ENCODE measurements at places on chromosomes 6 and 20.
A peak's percentile ranks its signal among the peaks of the same experiment; 100 is the strongest.

- DNase-seq: no peak
Measured at GRCh38 chr6:46921059-46921458, 679 bp downstream of the ADGRF5 start.

GRCh38 chr6:41578217-41579087 is 32.3 kb downstream of the FOXP4 start:
- peak; percentile 57 for DNase-seq

- DNase-seq: no peak
Measured at GRCh38 chr6:26367114-26367513, 2.1 kb downstream of the BTN3A2 start.

- peak; percentile 42 for DNase-seq
Measured at GRCh38 chr20:5297280-5298004, 19.3 kb downstream of the PROKR2 start.

- no peak for DNase-seq
Measured at GRCh38 chr6:165762876-165763275, 99.8 kb upstream of the PDE10A start.

DNA sequence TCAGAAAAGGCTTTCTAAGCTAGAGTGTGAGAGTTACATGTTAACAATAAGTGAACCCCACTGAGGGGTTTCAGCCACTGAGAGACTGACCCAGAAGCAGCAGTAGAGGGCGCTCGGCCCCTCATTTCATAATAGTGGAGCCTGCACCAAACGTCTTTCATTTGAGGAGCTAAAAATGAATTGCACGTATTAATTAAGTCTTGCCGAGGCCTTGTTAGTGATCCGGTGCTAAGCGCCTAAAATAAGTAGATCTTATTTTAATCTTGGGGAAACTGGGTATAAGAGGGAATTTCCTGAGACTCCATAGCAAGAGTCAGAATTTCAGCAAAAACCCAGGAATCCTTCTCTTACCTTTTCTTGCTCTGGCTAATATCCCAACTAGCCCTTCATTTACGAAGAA is 209.7 kb downstream of the FARS2 start:
- DNase-seq: peak; percentile 37

GRCh38 chr6:30568245-30568644 is 3.0 kb upstream of the ABCF1 start:
- no peak for DNase-seq

GRCh38 chr6:10465629-10466499 is 51.0 kb upstream of the TFAP2A start:
- DNase-seq: no peak

DNA sequence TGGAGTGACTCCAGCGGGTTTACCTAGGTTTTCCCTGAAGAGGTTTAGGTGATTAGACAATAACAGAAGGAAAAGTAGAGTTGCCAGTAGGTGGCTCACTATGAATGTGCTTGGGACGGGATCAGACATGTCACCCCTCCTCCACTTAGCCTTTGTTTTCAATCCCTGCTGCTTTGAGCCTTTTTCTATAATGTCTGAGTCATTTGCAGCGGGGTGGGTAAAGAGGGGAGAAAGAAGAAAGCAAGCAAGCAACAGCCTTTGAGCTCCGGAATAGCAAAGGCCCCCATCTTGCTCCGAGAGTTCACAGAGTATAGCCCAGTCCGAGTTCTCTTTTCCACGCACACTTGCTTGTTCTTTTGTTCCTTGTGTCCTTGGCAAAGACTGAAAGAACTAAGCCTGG is 129.1 kb downstream of the PACRG start:
- peak; percentile 21 for DNase-seq

DNA sequence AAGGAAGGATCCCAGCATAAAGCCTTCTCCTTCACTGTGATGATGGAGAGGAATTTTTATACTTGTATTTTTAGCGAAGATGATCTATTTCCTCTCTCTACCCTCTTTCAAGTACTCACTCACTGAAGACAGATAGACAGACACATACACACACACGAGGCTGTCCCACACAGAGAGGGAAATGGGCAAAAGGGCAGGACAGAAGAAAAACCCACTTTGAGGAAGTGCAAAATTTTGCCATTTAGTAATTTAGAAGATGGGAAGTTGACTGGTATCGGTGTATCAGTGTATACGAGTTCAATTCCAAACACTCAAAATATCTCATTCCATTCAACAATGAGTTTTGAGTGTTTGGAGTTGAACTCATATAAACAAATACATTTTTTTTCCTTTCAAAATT is 30.9 kb downstream of the HEBP2 start:
- DNase-seq: no peak

- DNase-seq: no peak
Measured at GRCh38 chr6:56899311-56899710, 55.6 kb upstream of the BEND6 start.

GRCh38 chr6:167932468-167933276 is 64.8 kb upstream of the KIF25 start:
- peak; percentile 89 for DNase-seq

GRCh38 chr6:33578588-33579011 is 1.5 kb downstream of the BAK1 start:
- peak; percentile 47 for DNase-seq

DNA sequence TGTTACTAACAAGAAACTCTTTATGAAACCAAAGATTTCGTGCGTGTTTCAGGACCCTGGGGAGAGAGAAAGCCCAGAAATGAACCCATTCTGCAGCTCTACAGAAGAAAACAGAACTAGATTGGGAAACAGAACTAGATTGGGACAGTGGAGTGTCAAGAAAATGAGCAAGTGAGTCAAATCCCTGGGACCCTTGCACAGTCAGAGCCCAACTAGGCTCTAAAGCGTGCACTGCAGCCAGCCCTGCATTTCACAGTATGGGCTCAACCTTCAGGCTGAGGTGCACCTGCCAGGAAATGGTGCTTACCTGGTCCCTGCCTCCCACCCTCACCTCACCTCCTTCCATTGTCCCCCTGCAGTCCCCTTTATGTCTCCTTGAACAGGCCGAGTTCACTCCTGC is 39.7 kb downstream of the BFSP1 start:
- no peak for DNase-seq

GRCh38 chr20:59414936-59415623 is 114.7 kb downstream of the EDN3 start:
- no peak for DNase-seq

DNA sequence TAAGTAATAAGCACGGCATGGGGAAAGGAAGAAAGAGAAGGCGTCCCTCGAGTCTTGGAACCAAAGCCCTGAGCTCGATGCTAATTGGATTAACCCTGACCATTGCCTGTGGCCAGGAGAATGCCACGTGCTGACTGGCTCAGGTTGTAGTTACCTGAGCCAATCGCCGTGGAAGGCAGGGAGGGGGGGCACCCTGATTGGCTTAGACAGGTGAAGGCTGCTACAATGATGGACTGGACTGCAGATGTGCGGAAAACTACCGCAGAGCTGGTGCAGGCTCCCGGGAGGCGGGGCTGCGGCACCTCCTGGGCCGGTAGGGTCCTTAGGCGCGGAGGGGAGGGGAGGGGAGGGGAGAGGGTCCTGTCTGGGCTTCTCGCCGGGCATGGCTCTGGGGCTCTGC is 121.3 kb downstream of the TFAP2C start:
- DNase-seq: no peak

DNA sequence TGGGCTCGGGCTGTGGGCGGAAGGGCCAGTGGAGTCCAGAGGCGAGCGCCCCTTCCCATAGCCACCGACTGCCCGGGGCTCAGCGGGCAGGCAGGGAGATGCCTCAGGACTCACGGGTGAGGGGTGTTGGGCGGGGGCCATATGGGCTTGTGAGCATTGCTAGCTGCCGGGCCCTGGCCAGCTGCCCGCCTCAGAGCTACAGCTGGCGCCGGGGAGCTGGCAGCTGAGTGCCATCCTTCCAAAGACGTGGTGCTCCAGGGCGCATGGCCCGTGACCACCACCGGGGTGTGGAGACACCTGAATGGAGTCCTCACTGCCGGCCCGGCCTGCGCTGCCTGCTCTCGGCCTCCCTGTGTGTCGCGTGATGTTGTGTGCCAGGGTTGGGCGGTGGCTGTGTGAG is 10.6 kb upstream of the RBBP8NL start:
- DNase-seq: no peak

GRCh38 chr6:131825946-131826345 is 18.1 kb downstream of the ENPP1 start:
- no peak for DNase-seq

DNA sequence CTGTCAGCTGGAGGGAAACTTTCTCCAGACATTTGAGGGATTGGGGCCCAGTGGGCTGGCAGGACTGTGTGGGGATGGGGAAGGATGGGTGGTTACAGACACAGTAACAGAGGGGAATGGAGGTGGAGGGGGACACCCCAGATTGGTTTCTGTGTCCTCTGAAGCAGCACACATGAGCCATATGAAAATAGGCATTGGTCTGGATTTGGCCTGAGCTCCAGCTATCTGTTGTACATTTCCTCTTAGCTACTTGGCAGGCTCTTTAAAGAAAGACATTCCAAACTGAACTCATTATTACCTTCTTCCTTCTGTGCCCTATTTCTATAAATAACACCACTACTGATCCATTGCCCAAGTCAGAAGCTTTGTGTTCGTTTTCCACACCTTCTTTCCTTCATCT is 72.0 kb upstream of the PRL start:
- DNase-seq: no peak

DNA sequence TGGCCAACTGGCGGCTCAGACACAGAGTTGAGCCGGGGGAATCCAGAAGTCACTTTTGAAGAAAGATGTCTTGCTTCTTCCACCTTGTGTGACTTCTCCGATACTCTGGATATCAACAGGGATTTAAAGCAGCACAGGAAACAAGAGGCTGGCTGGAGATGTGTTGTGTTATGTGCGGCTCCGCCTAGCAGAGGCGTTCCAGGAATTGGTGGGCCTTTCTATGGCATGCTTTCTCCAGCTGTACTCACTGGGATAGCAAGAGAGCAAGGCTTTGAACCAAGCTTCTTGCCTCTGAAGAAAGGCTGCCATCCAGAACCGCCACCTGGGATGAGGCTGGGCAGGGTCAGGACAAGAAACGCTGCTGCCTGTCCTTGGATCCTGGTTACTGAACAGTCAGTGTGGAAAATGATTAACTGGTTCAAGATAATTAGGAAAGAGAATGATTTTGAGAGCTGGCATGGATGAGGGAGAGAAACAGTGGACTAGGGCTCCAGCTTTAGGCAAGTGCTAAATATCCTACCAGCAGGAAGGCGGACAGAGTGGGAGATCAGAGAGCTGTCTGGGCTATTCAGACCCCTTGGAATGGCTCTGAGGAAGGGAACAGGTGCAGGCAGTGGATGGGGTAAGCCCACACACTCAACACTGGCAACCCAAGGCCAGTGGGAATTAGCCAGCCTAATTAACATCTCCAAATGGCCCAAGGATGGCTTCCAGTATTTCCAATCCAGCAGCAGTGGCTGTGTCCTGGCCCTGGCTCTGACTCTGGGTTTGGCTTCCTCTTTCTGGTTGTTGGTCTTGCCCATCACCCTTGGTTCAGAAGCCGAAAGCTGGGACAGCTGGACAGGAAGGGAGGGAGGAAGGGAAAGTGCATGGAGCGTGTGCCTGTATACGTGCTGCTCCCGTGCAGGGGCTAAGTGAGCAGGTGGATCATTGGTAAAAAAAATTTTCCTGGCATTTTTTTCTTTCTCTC is 31.9 kb downstream of the INSM1 start:
- DNase-seq: peak; percentile 55

GRCh38 chr6:15230827-15231226 is 15.0 kb upstream of the JARID2 start:
- no peak for DNase-seq

- no peak for DNase-seq
Measured at GRCh38 chr6:166758136-166758704, 131.2 kb upstream of the RPS6KA2 start.
